Activated T-cell treated with anti-CD3 and anti-CD28 coated beads for 1 hour (primary cell): ENCODE measurements at places on chromosomes 11 and 22.

GRCh38 chr11:96043291-96043690 is 119.4 kb upstream of the MTMR2 start:
- DNase-seq: no peak

- no peak for DNase-seq
These were observed 12.4 kb upstream of the POLDIP3 start for GRCh38 chr22:42626951-42627625.

- no peak for DNase-seq
These were observed 54.8 kb downstream of the PTPRJ start for GRCh38 chr11:48034926-48035871.

GRCh38 chr22:25402160-25402500 is 162.3 kb upstream of the GRK3 start:
- no peak for DNase-seq

DNA sequence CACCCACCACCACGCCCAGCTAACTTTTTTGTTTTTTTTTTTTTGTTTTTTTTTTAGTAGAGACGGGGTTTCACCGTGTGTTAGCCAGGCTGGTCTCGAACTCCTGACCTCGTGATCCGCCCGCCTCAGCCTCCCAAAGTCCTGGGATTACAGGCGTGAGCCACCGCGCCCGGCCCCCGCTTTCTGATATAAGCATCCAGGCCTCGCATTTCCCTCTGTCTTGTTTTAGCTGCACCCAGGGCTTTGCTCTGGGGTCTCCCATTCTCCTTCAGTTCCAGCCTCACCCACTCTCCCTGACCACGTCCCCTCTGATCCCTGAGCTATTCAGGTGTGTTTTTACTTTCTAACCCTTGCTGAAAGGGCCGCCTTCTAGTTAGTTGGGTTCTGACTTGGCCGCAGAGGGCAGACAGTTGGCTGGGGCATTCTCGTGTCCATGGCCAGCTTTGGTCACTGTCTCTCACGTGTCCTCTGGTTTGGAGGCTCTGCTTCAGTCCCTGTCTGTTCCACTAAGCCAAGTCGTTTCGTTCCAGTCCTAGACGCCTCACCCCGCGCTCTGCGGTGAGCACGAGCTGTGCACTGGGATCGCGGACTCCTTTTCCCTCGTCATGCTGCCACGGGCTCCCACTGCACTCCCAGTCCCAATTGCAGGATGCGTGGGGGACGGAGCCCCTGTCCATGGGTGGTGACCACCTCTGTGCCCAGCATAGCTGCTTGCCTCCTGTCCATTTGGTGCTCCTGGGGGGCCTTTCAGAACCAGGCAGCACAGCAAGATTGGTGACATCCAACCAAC is 6.0 kb upstream of the TNNT3 start:
- no peak for DNase-seq

GRCh38 chr22:31276426-31277167 is 15.7 kb downstream of the PIK3IP1 start:
- DNase-seq: no peak

DNA sequence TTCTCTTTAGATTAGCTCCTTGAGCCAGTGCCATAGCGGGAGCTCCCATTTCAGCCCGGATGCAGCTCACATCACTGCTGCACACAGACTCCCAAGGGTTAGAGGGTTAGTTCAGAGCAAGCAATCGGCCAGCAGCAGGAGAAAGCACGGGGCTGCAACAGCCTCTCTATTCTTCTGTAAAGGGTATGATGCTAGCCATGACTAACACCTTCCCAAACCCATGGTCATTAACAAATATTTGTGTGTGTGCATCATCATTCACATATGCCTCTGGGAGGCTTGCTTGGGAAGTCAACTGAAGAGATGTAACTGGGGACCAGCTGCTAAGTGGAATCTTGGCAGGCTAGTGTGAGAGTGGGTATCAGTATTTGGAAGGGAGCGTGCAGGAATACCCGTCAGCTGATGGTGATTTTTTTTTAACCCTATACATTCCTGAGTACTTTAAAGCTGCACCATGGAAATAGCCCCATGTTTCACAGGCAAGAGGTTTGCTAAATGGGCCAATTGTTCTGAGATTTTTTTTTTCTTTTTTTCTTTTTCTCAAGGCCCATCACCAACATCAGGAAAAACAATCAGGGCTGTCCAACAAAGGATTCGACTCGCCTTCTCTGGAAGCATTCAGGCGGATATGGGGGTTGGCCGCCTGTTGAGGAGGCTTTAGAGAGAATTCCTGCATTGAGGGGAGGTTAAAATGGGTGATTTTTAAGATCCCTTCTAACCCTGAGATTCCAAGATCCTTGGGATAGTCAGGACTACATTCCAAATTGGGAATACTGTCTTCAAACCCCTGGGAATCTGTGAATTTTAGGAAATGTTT is 33.2 kb upstream of the CCDC89 start:
- no peak for DNase-seq
